T47D (cell line): ENCODE measurements at places on chromosomes 7 and 10.

GRCh38 chr10:86536294-86536861 lies 14.8 kb upstream of the WAPL start:
- no peak for DNase-seq

DNA sequence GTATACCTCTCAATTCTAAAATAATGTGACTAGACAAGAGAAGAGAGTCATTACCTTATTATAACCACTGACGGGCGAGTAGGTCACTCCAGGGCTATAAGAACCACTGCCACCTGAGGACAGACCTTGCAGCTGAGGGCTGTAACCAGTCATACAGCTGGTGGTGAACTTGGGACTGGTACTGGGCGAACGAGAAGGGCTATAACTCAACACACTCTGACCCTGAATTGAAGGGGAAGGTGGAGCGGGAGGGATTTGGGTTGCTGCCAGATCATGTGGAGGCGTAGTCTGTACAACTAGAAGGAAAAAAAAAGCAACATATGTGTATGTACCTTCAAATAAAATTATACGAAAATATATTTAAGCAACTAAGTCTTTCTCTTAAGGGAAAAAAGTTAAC lies 3.4 kb downstream of the TMEM209 start:
- no peak for DNase-seq

DNA sequence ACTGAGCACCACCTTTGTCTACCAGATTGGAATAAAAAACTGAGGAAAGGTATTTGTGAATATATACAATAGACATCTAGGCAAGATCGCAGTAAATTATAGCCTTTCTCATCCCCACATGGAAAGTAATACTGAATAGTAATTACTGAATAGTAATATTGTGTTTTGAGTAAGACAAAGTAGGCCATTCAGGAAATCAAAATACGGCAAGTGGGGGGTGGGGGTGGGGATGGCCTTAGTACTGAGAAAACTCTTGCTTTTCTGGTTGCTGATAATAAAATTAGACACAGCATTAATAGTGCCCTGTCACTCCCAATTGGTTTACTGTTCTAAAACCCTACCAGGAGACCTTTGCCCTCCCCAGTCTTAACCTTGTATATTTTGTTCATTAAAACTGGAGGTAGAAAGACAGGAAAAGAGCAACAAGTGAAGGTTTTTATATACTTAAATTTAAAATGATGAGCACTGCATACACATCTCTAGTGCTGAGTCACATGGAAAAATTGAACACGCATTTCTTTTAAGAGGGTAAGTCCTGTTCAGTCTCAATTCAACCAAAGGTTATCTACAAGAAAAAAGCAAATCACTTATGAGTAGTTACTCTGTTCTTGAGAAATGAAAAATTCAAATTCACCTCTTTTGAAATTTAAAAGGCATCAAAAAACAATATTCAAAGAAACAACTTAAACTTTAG lies 65.6 kb downstream of the IGF2BP3 start:
- no peak for DNase-seq

DNA sequence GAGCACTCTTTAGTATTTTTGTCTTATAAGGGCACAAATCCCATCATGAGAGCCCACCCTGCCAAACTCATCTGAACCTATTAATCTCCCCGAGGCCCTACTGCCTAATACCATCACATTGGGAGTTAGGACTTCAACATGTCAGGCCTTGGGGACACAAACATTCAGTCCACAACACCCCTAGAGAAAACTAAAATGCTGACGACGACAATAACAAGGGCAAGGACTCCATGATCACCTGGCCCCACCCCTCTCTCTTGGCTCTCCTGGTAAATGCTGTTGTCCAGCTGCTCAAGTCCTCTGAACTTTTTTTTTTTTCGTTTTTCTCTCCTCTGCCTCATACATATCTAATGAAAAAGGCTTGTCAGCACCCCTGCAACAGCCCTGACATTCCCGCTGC lies 118.8 kb upstream of the MKI67 start:
- no peak for DNase-seq

DNA sequence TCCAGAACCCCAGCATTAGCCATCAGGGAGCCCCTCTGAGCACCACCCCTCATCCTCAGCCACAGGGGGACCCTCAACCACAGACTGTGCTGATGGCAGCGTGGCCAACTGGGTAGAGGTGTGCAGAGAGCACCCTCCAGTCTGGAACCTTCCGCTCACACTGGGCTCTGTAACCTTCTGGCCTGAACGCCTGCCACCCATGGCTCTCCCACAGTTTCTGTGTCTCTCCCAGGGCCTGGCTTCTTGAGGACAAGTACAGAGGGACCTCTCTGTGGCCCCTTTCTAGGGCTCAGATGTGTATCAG lies 503.0 kb upstream of the MGMT start:
- DNase-seq: no peak
